Activated CD4-positive, alpha-beta T cell treated with anti-CD3 and anti-CD28 coated beads for 36 hours (primary cell): ENCODE measurements at places on chromosomes 4 and X. TPM values are rescaled to one million over a fixed set of nuclear protein-coding genes. Genes with fewer than 3 reads are reported as not detected.

DNA sequence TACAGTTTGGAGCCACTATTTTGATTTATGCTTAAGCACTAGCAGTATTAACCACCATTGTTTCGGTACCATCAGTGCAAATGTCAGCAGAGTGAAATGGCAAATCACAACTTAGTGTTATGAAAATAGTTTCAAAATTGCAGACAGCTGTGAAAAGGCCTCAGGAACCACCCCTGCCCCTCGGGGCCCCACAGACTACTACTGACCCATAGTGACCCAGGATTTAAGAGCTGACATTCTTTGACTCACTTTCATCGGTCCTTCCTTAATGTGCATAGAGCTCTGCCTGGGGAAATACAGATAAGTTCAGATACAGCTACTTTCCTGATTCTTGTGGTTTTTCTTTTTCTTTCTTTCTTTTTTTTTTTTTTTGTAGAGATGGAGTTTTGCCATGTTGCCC, 3.3 kb upstream of the BBS7 start:
- H3K4me3 ChIP-seq, result no peak overlapping the region
- H3K27ac ChIP-seq, result no peak overlapping the region
- H3K27me3 ChIP-seq, result peaks cover 12% of the 10 kb centered on the region
- H3K4me1 ChIP-seq, result peaks cover 13% of the 10 kb centered on the region

DNA sequence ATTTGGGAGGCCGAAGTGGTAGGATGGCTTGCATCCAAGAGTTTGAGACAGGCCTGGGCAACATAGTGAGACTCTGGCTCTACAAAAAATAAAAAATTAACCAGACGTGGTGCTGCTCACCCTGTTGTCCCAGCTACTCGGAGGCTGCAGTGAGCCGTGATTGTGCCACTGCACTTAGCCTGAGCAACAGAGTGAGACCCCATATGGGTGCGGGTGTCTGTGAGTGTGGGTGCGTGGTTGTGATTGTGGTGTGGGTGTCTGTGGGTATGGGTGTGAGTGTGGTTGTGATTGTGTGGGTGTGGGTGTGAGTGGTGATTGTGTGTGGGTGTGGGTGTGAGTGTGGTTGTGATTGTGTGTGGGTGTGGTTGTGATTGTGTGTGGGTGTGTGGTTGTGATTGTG, 114.6 kb downstream of the UBE2K start:
- no peaks in the 10 kb centered on the region for H3K27me3 ChIP-seq
- peak; percentile 45 for DNase-seq
- peaks cover 6% of the 10 kb centered on the region for H3K36me3 ChIP-seq
- H3K4me3 ChIP-seq, result peak overlapping the region; percentile 9
- peaks cover 2% of the 10 kb centered on the region for H3K4me1 ChIP-seq
- H3K27ac ChIP-seq, result peak overlapping the region; percentile 53

DNA sequence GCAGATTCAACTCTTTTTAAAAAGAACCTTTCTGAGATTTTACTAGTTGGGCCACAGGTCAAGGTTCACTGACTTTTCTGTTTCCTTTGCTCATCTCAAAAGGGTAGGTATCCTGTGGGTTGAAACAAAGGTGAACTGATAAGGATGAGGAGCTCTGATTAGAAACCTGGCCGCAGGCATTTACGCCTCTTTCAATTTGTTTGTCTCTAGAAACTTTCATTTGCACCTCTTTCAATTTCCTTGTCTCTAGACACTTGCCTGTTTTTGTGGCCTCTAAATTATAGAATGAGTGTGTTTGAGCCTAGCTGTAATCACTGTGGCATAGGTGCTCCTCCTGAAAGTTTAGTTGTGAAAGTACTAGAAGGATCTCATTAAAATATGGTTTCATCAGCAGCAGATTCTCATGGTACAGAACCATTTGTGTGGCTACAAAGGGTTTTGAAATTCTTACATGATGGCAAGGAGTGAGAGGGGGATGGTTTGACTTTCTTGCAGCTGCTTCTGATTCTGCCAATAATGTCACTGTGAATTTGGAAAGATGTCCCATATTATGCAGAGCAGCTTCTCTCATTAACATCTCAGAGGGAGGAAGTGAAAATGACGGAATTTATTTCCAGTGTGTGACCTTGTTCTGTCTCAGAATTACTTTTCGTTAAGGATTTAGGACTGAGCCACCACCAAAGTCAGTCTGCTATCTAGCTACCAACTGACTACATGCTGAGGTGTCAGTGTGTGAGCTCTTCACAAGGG, 142.2 kb downstream of the SH2D1A start:
- H3K27ac ChIP-seq, result no peak overlapping the region
- no peak overlapping the region for H3K4me3 ChIP-seq
- peaks cover 4% of the 10 kb centered on the region for H3K36me3 ChIP-seq
- H3K4me1 ChIP-seq, result no peaks in the 10 kb centered on the region
- no peaks in the 10 kb centered on the region for H3K27me3 ChIP-seq

The CHRDL1 gene
- not detected for total RNA-seq

- H3K27ac ChIP-seq, result no peak overlapping the region
- H3K36me3 ChIP-seq, result no peaks in the 10 kb centered on the region
- H3K27me3 ChIP-seq, result no peaks in the 10 kb centered on the region
- DNase-seq, result no peak
- H3K4me3 ChIP-seq, result no peak overlapping the region
- H3K4me1 ChIP-seq, result no peaks in the 10 kb centered on the region
These were observed 152.1 kb downstream of the FMR1NB start for GRCh38 chrX:148133105-148133725.

DNA sequence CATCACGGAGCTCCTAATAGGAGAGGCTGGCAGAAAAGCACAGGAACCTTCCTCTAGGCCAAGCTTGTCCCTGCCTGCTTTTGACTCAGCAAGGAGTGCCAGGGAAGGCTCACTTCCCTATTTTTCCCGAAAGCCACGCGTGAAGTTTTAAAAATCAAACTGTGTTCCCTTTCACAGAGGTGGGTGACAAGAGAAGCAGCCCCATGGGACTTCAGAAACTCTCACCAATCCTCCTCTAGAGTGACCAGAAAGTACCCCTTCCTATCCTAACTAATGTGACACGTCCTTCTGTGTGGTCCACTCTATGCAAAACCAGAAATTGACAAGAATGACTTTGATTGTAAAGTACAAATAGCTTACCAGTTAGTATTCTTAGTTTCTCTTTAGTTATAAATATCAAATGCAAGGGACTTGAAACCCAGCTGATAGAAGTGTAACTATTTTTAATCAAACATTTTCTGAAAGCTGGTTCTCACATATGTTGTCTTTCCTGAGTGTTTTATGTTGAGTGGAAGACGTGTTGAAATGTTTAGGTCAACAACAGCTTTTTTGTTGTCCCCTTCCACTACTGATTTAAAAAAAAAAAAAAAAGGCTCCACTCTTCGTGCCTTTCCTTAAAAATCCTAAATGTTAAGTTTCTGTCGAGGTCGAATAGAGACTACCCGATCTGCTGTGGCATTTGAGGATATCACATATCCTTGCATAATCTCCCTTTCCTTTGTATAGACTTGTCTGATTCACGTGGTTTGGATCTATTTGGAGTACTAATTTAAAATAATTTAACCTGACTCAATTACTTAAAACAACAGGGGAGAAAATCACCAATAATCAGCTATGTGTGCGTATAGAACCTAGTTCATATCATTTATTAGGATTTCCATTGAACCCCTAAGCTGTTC, 42.1 kb downstream of the NFKB1 start:
- no peak overlapping the region for H3K27ac ChIP-seq
- no peaks in the 10 kb centered on the region for H3K27me3 ChIP-seq
- H3K4me1 ChIP-seq, result peaks cover 52% of the 10 kb centered on the region
- peaks cover 72% of the 10 kb centered on the region for H3K36me3 ChIP-seq
- no peak for DNase-seq

DNA sequence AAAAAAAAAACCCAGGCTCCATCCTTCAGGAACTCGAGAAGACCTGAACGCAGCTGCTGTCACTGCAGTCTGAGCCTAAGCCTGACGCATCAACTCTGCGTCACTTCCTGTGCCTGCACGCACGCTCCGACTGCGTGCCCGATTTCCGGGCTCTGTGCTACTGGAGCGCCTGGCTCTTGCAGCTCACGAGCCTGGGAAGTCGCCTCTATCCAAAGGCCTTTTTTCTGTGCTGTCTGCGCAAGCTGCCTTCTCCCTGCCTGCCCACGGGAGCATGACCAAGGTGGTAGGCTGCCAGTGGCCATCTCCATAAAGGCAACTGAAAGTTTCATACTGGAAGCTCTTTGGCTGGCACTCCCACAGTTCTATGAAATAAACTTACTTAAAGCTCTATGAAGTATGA, 9.9 kb upstream of the GASK1B start:
- DNase-seq, result no peak
- H3K4me3 ChIP-seq, result no peak overlapping the region
- no peak overlapping the region for H3K27ac ChIP-seq

The CNGA1 gene
- total RNA-seq, result 0.16 TPM

The PCDH10 gene
- total RNA-seq, result not detected

The PNMA5 gene
- 0.05 TPM for total RNA-seq

GRCh38 chr4:84224522-84224921, 274.6 kb downstream of the NKX6-1 start:
- no peaks in the 10 kb centered on the region for H3K4me1 ChIP-seq
- no peaks in the 10 kb centered on the region for H3K36me3 ChIP-seq
- DNase-seq, result no peak
- H3K27ac ChIP-seq, result no peak overlapping the region
- peaks cover 3% of the 10 kb centered on the region for H3K27me3 ChIP-seq
- H3K4me3 ChIP-seq, result no peak overlapping the region

The HSD17B13 gene
- total RNA-seq, result not detected

- no peak for DNase-seq
- no peaks in the 10 kb centered on the region for H3K27me3 ChIP-seq
- peaks cover 37% of the 10 kb centered on the region for H3K4me1 ChIP-seq
- no peak overlapping the region for H3K27ac ChIP-seq
- H3K4me3 ChIP-seq, result no peak overlapping the region
These were observed 248.9 kb downstream of the BCOR start for GRCh38 chrX:39848900-39849299.

The SPIN2A gene
- 0.54 TPM for total RNA-seq

- no peaks in the 10 kb centered on the region for H3K36me3 ChIP-seq
- no peak overlapping the region for H3K27ac ChIP-seq
- H3K27me3 ChIP-seq, result no peaks in the 10 kb centered on the region
- no peak overlapping the region for H3K4me3 ChIP-seq
These were observed 158.5 kb upstream of the MXRA5 start for GRCh38 chrX:3504916-3505315.

GRCh38 chr4:159097785-159098184, 5.1 kb upstream of the RAPGEF2 start:
- DNase-seq, result no peak
- peaks cover 4% of the 10 kb centered on the region for H3K27me3 ChIP-seq
- no peaks in the 10 kb centered on the region for H3K36me3 ChIP-seq
- H3K4me3 ChIP-seq, result no peak overlapping the region

- H3K27me3 ChIP-seq, result no peaks in the 10 kb centered on the region
- no peak overlapping the region for H3K27ac ChIP-seq
- H3K4me3 ChIP-seq, result no peak overlapping the region
These were observed 92.2 kb downstream of the MID1IP1 start for GRCh38 chrX:38893441-38893840.

DNA sequence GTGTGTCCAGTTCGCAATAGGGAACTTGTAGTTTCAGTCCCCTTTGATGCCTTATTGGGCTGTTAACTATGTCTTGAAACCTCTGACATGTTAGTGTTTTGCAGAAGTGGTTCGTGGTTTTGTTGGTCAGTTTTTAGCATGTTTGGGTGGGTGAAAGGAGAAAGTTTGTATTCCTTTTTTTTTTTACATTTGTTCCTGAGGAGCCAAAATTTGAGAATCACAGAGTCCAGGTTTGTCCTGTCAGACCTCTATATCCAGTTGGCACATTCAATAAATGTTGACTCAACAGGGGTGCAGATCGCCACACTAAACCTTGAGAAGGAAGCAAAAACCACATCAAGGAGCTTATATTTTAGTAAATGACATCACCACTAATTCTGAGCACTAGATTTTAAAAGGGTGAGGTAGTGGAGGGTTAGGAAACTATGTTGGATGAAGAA, 26.2 kb downstream of the DLG3 start:
- H3K27ac ChIP-seq, result no peak overlapping the region
- no peak for DNase-seq
- no peaks in the 10 kb centered on the region for H3K27me3 ChIP-seq
- H3K4me3 ChIP-seq, result no peak overlapping the region

- H3K27ac ChIP-seq, result no peak overlapping the region
- DNase-seq, result no peak
- H3K27me3 ChIP-seq, result no peaks in the 10 kb centered on the region
- peaks cover 12% of the 10 kb centered on the region for H3K36me3 ChIP-seq
These were observed 25.7 kb downstream of the AFF1 start for GRCh38 chr4:86960557-86960961.

The AR gene
- total RNA-seq, result not detected

GRCh38 chrX:48573690-48574269, 504 bp upstream of the RBM3 start:
- peaks cover 36% of the 10 kb centered on the region for H3K36me3 ChIP-seq
- peak; percentile 32 for DNase-seq
- H3K27ac ChIP-seq, result peak overlapping the region; percentile 100
- H3K4me1 ChIP-seq, result peaks cover 22% of the 10 kb centered on the region
- H3K4me3 ChIP-seq, result peak overlapping the region; percentile 99

- H3K27me3 ChIP-seq, result no peaks in the 10 kb centered on the region
- peaks cover 21% of the 10 kb centered on the region for H3K4me1 ChIP-seq
- peak; percentile 75 for DNase-seq
These were observed 8.5 kb upstream of the AKAP17A start for GRCh38 chrX:1582686-1583437.

GRCh38 chrX:102712216-102712966, at the start of gene GPRASP2:
Gene GPRASP2 (plus strand): TSS chrX:102712448. CDS start chrX:102714870, 2,422 bp downstream.
- H3K4me3 ChIP-seq, result peak within 1 kb of the TSS; percentile 73
- no peaks in the 10 kb centered on the region for H3K36me3 ChIP-seq
- peaks cover 14% of the 10 kb centered on the region for H3K4me1 ChIP-seq
- DNase-seq, result peak; percentile 35

The TMPRSS11A gene
- total RNA-seq, result not detected

The NLGN4X gene
- 0.21 TPM for total RNA-seq

GRCh38 chr4:56861360-56861759, 39.9 kb upstream of the SPINK2 start:
- H3K27me3 ChIP-seq, result no peaks in the 10 kb centered on the region
- H3K36me3 ChIP-seq, result no peaks in the 10 kb centered on the region
- no peak overlapping the region for H3K27ac ChIP-seq
- H3K4me3 ChIP-seq, result no peak overlapping the region

The MED12 gene
- 46.2 TPM for total RNA-seq

DNA sequence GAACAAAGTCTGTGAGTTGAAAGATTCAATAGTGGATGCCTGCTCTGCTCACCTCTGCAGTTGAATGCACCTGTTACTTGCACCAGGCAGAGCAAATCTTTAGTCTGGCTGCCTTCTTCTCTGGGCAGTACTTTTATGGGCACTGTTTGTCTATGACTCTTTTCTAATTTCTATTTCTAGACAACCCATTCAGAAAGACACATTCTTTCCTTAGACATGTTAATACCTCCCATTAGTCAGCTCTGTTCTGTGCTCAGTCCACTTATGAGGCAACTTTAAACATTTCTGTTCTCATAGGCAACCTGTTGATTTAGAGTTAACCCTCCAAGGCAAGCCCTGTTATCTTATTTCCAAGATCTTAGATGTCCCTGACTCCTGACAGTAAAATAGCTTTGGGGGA, 108.9 kb downstream of the SYNPO2 start:
- H3K36me3 ChIP-seq, result no peaks in the 10 kb centered on the region
- no peak for DNase-seq
- no peaks in the 10 kb centered on the region for H3K4me1 ChIP-seq
- peaks cover 6% of the 10 kb centered on the region for H3K27me3 ChIP-seq

The TMEM150C gene
- total RNA-seq, result not detected

The AFP gene
- total RNA-seq, result not detected

- peaks cover 49% of the 10 kb centered on the region for H3K4me1 ChIP-seq
- H3K27ac ChIP-seq, result no peak overlapping the region
These were observed 26.7 kb downstream of the HERC3 start for GRCh38 chr4:88618782-88619485.

- no peaks in the 10 kb centered on the region for H3K36me3 ChIP-seq
- H3K27me3 ChIP-seq, result peaks cover 4% of the 10 kb centered on the region
- H3K27ac ChIP-seq, result no peak overlapping the region
- no peak for DNase-seq
- no peak overlapping the region for H3K4me3 ChIP-seq
These were observed 172.9 kb upstream of the TTC29 start for GRCh38 chr4:147118528-147118927.
